ENCODE measurements at places on chromosomes 7 and 10.

GRCh38 chr7:123539871-123540270 lies 5.5 kb upstream of the IQUB start:
- no peak for DNase-seq

- DNase-seq = no peak
Measured at GRCh38 chr10:35696392-35697287, 54.5 kb upstream of the FZD8 start.

DNA sequence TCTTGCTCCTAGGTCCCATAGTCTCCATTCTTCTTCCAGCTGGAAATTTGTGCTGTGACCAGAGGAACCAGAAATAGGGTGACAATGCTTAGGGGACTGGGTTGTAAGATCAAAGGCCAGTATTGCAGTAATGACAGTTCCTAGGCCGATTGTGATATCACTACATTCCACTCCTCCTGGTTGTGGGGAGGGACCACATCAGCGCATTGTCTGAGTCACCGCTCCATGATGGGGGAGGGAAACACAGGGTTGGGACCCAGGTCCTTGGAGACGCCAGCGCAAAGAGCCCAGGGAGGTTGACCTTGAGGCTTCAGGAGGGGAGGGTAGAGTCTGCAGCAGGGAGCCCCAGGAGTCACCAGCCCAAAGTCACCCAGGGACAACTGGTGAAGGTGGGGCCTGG lies 20.8 kb upstream of the GGCT start:
- no peak for DNase-seq

DNA sequence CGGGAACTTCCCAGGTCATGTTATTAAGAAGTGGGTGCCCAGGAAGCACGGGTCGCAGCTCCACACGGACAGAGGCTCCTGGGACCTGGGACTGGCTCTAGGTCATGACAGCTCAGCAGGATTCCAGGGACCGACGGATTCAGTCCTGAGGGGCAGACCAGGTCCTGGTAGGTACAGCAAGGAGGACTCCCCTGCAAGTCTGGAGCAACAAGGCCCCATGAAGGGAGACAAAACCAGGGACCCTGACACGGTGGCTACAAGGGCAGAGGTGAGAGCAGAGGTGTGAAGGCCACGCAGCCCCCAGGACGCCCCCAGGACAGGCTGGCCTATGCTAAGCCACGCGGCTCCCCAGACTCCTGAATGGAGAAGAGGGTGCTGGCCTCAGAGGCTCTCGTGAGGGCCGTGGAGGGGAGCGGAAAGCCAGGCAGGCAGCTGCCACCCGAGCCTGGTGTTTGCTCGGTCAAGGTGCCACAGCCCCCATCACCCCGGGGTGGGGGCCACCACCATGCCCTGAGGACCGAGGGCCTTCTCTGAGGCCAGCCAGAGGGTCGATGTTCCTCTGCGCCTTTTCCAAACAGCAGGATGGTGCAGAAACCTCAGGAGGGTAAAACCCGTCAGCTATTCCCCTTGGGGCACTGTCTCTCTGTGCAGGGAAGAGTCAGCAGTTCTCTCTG lies 348.9 kb downstream of the PTPRN2 start:
- no peak for DNase-seq

DNA sequence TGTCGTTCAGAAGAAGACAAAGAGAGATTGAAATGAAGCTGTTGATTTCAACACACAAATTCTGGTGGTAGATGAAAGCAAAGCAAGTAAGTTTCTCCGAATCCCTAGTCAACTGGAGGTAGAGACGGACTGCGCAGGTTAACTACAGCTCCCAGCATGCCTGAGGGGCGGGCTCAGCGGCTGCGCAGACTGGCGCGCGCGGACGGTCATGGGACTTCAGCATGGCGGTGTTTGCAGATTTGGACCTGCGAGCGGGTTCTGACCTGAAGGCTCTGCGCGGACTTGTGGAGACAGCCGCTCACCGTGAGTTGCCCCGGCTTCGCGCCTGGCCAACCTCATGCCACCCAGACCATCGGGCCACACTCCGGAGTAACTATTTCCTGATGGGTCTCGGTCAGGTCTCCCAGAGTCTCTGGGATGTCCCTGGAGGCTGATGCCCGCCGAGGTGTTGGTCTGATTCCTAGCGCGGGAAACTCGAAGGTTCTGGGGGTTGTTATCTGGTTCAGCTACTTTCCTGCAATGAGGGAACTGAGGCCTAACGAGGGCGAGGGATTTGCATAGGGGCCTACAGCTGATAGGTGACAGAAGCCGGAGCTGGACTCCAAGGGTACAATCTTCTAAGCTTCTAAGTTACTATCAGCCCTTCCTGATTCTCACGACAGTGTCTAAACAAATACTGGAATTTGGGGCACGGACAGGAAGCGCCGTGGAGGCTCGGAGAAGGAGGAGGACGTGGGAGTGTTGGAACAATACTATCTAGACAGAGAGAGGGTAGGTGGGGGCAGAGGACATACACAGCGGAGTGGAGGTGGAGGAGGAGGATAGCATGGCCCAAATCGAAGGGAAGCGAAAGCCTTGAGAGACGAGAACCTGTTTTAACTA lies at the start of gene RPP30:
RPP30 (plus strand) TSS at position 209 of the 882 bp plus-strand sequence; CDS start at position 222, 13 bp downstream.
- DNase-seq = peak; percentile 91
